ENCODE measurements at places on chromosomes 16 and 17.

- no peak for DNase-seq
Measured at GRCh38 chr17:18100616-18101015, 7.9 kb upstream of the MYO15A start.

DNA sequence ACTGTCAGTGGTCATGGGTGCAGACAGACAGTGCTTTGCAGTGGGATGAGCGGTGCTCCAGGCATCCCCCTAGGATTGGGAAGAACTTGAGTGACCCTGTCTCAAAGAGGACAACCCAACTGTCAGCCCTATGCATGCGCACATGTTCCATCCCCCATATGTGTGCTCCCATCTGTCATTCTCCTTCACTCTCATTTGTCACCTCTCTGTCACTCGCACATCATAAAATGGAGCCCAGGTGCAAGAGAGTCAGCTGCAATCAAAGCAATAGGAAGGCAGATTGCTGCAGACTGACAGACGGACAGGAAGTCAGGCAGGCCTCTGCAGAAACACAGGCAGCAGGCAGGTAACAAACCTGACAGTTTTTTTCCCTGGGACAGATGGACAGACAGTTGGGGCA, 101.8 kb upstream of the CCL1 start:
- no peak for DNase-seq

GRCh38 chr17:68807998-68808772, 147.0 kb downstream of the ABCA8 start:
- no peak for DNase-seq

DNA sequence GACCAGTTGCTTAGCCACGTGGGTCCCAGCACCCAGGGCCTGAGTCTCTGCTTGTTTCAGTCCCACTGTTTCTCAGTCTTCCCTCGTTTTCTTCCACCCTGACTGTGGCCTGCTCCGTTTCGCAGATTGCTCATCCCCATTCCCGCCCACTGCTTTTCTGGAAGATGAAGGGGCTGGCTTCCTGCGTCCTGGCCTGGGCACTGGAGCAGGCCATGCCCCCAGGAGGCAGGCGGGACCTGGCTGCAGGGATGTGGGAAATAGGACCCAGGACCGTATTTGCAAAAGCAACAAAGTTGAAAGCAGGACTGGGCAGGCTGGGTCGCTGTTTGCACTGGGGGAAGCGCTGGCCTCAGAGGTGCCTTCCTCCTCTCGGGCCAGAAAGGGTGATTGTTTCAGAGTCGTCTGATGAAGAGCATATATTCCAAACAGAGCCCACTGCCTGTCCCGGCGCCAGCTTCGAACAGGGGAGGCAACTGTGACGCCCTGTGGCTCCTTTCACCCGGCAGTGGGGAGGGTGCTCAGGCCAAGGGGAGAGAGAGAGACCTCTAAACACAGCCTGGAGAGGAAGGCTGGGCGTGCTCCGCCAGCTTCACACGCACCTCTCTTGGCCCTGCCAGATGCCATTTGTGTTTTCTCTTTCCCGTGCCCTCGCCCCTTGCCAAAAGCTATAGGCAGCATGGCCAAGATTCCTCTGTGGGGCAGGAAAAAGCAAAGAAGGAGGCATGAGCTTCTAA, 108.6 kb downstream of the CMIP start:
- no peak for DNase-seq

Data from keratinocyte (primary cell).